Osteoblast (primary cell): ENCODE measurements at places on chromosomes 7 and 10. TPM values are rescaled to one million over a fixed set of nuclear protein-coding genes. Genes with fewer than 3 reads are reported as not detected.

Gene ENO4
- 0.29 and 0.36 TPM in 2 replicates for total RNA-seq

Gene NME8
- not detected in 2 replicates for total RNA-seq

Gene ZMYND11
- 56.5 and 60.4 TPM in 2 replicates for total RNA-seq

Gene DDIT4
- 366 and 522 TPM in 2 replicates for total RNA-seq

Gene CFAP70
- total RNA-seq, result 1.1 and 1.2 TPM in 2 replicates

Gene VPS41
- 78.5 and 107 TPM in 2 replicates for total RNA-seq

Gene EVX1
- total RNA-seq, result not detected in 2 replicates

Gene HNRNPF
- 221 and 229 TPM in 2 replicates for total RNA-seq

Gene SFTPA2
- not detected in 2 replicates for total RNA-seq

Gene LIPM
- total RNA-seq, result not detected in 2 replicates

Gene ANXA8L1
- total RNA-seq, result 0.29 and 0.36 TPM in 2 replicates

Gene ZNF679
- not detected in 2 replicates for total RNA-seq

Gene YWHAG
- 99.9 and 121 TPM in 2 replicates for total RNA-seq

Gene RTKN2
- 7.7 and 8.0 TPM in 2 replicates for total RNA-seq

Gene CDHR1
- total RNA-seq, result under 0.01 TPM in 1 of 2 replicates, not detected in the other
